ENCODE measurements at places on chromosomes 2 and 18.
A peak's percentile ranks its signal among the peaks of the same experiment; 100 is the strongest.

GRCh38 chr2:99597616-99598015 is 107.8 kb upstream of the REV1 start:
- DNase-seq, result no peak

DNA sequence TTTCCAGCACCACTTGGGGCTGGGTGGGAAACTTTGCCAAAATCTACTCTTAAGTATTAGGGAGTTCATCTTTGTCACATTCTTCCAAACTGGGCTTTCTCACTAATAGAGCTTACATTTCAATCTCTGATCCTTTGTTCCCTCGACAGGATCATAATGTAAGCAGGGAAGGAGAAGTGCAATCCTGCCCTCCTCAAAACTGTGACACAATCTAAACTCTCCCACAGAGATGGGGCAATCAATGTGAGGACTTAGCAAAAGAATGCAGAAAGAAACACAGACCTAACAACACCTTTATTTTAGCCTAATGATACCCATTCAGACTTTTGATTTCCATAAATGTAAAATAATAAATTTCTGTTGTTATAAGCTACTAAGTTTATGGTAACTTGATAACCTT is 40.8 kb downstream of the DSEL start:
- DNase-seq, result no peak

- DNase-seq, result peak; percentile 29
Measured at GRCh38 chr2:172086241-172087206, 1.2 kb downstream of the DLX1 start.

GRCh38 chr2:181656450-181657291 is at the start of gene CERKL:
Gene CERKL (minus strand): TSS chr2:181657105. CDS start chr2:181657006, 99 bp downstream.
- DNase-seq, result no peak

GRCh38 chr18:11179959-11180519 is 30.7 kb upstream of the PIEZO2 start:
- no peak for DNase-seq
